Stimulated activated CD4-positive, alpha-beta T cell treated with anti-CD3 and anti-CD28 coated beads, Interleukin-15, amount 100 ng/mL, for 1 hour (primary cell): ENCODE measurements at places on chromosomes 13 and 19.

DNA sequence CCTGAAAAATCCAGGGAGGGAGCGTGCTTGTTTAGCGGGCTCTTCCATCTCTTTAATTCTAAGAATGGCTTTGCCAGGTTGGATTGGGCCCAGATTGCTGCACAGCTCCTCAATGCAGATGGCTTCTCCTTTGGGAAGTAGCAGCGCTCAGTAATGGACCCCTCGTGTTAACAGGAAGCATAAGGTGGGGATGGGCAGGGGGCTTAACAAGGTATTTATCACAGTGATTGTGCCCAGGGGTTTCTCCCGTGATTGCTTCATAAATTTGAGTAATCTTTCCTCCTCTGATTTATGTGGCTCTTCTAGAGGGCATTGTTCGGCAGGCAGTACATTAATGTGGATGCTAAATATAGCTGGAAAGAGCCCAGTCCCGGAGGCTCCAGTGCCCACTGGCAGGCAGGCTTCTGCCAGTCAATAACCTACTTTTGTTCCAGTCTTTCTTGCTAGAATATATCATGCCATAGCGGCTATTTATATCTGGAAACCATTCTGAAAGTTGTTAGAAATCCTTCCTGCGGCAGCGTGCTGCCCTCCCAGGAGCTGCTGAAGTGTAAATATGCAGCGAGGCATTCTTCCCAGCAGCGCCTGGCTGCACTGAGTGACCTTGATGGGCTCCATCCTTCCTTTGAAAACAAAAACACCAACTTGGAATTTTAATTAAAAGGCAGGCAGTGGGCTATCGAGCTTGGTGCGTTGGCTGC is 65.0 kb downstream of the FGF9 start:
- DNase-seq, result no peak

DNA sequence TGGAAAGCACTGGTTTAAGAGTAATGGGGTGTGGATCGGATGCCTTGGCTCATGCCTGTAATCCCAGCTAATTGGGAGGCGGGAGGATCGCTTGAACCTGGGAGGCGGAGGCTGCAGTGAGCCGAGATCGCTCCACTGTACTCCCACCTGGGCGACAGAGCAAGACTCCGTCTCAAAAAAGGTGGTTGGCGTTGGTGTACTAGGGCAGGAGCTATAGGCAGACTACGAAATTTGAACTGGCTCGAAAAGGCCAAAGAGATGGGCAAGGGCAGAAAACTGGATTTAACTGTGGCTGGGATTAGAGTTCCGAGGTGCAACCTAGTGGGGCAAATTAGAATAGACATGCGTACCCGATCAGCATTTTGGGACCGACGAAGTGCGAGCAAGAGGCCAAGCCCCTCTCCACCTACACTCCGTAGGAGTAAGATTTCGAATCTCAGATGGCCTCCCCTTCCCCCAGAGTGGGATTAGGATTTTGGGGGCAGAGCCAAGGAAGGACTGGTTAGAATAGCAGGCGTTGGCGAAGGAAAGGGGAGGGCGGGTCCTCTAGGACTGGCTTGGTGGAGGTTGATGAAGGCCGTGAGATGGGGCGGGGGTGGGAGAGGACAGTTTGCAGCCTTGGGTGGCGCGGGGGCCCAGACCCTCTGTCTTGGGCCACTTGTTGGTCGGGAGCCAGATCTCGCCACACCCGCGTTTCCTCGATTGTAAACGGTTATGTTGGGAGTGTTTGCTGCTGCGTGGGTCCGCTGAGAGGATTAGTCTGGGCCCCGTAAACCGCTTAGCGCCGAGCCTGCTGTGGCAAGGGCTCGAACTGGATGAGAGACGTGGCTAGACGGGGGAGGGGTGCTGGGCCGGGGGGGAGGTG is 2.0 kb upstream of the INAFM1 start:
- DNase-seq, result no peak

GRCh38 chr19:43634068-43634467 is 5.6 kb downstream of the CADM4 start:
- DNase-seq, result no peak

DNA sequence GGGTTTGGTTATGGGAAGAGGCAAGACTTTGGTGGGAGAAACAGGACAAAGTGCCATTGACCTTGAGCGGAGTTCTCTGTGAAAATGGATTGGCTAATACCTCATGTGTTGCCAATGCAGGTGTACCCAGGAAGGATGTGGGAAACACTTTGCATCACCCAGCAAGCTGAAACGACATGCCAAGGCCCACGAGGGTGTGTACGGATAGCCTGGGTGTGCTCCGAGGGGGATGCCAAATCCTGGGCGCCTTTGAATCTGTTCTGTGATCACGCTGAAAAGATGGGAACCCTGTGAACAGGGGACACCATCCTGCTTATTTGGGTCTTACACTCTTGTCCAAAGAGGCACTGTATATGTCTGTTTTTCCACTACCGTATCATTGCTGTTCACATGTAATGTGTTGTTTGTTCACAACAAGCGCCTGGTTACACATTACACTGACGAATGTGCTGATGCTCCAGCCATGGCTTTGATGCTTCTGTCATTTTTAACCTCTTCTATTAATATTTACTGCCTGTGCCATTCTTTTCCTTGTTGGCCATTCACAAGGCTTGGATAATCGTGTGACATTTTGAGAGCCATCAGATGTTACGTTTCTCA is 8.3 kb downstream of the GTF3A start:
- no peak for DNase-seq

GRCh38 chr13:28297341-28297740 is 159.0 kb downstream of the PAN3 start:
- no peak for DNase-seq

DNA sequence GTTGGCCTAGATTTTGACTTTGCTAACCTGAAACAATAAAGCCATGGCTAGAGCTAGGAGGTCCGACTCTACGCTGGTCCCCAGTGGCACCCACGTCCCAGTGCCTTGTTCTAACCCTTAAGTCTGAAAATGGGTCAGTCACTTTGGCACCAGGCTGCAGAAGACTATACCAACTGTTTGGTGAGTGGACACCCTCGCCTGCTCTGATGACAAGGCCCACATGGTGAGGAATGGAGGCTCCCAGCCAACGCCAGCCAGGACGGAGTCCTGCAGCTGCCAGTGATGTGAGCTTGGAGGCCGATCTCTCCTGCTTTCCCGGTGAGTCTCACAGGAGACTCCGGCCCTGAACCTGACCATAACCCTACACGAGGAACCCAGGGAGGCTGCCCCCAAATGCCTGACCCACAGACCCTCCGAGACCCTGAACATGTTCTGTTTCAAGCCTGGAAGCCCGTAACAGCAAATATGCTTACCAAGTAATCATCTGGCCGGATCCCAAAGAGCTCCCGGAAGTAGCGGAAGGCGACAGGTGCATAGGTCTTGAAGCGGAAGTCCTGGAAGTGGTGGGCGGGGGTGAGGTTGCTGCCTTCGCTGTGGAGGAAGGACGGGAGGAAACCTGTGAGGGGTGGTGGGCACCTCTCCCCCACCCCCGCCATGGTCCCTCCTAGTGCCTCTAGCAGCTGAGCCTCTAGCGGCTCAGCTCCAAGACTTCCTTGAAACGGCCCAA is 34.1 kb upstream of the CACTIN start:
- DNase-seq, result no peak

- no peak for DNase-seq
Observed at GRCh38 chr19:29770648-29771047, 41.1 kb upstream of the CCNE1 start.

DNA sequence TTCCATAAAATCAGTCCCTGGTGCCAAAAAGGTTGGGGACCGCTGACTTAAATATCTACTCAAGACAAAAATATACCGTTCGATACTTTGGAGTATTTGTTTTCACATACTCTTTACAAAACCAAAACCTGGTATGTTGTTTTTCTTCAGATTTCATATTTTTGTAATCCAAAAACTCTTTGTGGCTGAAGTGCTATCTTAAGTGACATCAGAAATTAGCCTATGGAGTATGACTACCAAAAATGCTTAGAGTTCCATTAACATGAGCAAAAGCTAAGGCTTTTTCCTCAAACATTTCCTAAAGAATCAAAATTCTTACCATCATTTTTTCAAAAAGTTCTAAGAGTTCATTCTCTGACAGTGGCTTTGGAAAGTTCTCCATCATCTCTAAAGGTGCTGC is 52.0 kb downstream of the DIAPH3 start:
- no peak for DNase-seq

DNA sequence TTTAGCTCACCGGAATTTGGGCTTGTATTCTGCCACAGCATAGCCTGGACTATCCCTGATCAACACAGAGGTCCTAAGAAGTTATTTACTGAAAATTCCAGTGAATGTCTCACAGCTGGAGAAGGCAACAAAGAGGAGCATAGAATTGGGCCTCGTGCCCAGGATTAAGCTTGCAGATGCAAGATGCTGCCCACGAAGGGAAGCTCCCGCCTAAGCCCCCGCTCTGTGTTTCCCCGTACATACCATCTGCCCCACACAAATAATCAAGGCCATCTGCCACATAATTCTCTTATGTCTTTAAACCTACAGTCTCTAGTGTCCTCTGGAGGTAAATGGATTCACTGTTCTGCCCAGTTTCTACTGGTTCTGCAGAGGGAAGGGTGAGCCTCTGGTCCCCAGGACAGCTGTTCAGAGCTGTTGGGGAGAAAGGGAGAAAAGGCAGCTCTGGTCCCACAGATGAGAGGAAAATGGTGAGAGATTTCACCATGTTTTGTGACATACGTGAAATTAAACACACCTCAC is 7.4 kb upstream of the TPP2 start:
- DNase-seq, result no peak

DNA sequence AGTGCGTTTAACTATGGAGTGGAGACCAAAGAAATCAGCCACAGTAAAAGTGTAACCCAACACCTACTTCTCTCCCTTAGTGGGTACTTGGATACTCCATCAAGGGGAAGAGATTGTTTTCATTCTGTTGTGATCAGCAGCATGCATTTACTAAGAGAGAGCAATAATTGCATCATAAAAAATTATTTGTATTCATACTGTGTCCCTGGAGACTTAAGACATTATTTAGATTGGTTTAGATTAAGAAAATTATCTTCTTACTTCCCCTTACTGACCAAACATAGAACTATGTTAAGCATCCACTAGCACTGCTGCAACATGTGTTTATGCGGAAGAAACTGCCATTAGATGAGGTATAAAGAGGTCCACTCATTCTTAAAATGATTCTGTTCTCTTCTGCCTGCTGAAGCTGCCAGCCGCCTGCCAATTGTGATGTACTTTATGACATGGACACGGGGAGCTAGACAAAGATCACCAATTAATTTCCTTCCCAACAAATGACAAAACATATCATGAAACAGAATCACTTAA is 738.5 kb downstream of the DIAPH3 start:
- no peak for DNase-seq

GRCh38 chr13:28725046-28725610 is 6.4 kb upstream of the SLC46A3 start:
- no peak for DNase-seq

DNA sequence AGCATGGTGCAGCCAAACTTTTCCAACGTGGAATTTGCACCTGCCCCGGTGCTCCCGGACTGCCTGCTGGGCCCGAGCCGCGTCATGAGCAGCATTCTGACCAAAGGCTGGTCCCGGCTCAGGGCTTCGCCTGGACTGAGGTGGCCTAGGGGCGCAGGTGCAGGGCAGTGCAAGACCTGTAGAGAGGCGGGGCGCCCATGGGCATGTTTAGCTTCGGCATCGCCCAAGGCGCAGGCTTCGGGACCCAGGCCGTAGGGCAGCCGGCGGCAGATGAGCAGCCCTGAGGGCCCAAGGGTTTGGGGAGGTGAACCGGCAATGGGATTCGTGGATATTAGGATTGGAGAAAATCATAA is 23.8 kb downstream of the LRFN3 start:
- no peak for DNase-seq

- no peak for DNase-seq
Observed at GRCh38 chr19:37963190-37963936, 56.4 kb downstream of the SIPA1L3 start.

DNA sequence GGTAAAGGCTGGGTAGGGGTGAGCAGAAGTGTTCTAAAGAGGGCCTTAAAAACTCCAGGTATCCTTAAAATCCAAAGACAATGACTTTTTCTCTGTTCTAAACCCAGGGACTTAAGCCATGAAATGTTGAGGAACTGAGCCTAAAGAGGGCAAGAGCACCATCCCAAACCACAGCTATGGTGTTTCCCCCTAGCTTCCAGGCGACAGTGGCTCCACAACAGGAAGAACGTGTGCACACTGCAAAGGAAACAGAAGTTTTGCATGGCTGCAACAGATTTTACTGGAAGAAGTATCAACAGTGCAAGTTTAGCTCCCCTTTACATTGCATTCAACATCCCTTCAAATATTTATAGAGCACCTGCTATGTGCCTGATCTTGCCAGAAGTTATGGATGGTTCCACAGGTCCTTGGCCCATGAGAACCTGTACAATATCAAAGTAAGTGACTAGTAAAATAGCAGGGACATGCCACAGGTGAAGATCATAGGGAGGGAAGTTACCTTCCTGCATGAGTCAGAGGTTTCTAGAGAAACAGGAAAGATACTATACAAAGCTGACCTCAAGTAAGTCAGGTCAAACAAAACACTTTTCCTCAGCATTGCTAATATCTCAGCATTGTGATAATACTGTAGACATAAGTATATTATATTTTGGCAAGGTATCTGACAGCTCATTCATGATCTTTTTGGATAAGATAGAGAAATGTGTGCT is 8.4 kb upstream of the KCTD12 start:
- no peak for DNase-seq

GRCh38 chr19:53308339-53308811 is 25.2 kb upstream of the ZNF845 start:
- DNase-seq, result no peak

- no peak for DNase-seq
Observed at GRCh38 chr19:28960586-28960985, 252.4 kb downstream of the UQCRFS1 start.
